Midbrain (tissue), 1 donor: ENCODE measurements at places on chromosomes 2 and 18.

GRCh38 chr2:191479680-191480023 is 198.3 kb upstream of the NABP1 start:
- no peak for DNase-seq

DNA sequence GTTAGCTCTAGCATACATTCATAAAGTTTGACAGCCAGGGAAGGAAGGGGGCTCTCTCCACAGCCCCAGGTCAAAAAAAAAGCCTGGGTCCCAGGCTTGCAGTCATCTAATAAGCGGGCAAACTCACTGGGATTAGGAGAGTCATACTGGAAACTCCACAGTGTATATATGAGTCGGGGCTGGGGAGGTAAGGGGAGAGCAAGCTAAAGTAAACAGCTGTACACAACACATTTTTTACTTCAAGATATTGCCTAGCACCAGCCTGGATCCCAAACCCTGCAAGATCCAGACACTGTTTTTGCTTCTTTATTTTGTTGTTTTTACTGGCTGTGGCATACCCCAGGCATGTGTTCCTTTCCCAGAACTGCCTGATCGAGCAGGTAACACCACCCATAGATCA is 291.3 kb upstream of the TANK start:
- DNase-seq = no peak

DNA sequence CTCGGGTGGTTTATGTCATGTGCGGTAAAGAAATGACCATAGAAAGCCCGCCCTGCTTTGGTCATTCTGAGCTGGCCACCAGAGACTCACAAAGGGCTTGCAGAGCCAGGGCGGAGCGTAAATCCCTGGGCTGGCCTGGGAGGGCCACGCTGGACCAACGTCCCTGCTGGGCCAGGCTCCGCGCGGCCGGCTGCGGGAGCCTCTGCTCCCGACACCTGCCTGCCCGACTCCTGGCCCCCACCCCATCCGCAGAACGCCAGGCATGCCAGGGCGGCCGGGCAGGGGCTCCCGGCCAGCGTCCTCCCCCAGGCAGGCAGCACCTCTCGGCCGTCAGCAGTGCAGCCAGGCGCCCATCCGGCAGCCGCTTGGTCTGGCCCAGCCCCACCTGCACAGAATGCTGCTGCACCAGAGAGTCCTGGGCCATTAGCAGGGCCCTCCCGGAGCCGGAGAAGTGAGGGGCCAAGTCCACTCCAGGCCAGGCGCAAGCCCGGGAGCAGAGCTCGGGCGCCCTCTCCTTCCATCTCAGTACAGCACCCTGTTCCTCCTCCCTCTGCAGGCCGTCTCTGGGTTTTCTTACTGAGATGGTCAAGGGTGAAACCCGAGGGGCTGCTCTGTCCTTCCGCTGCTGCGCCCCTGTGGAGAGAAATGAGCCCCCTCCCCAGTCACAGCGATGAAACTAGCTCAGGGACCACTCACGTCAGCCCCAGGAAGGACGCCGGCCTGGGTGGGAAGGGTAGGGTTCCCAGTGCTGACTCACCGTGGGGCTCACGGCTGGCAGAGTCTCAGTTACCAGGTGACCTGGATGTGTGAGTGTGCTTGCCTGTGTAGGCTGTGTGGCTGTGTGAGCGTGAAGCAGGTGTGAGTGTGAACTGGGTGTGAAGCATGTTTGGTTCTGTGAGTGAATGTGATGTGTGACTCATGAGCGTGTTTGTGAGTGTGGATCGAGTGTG is 83.3 kb downstream of the PTGR3 start:
- no peak for DNase-seq

- DNase-seq = no peak
These were observed 277.7 kb upstream of the PXDN start for GRCh38 chr2:2021995-2022394.

- peak; percentile 63 for DNase-seq
These were observed 310.1 kb downstream of the EXOC6B start for GRCh38 chr2:72515696-72516095.

DNA sequence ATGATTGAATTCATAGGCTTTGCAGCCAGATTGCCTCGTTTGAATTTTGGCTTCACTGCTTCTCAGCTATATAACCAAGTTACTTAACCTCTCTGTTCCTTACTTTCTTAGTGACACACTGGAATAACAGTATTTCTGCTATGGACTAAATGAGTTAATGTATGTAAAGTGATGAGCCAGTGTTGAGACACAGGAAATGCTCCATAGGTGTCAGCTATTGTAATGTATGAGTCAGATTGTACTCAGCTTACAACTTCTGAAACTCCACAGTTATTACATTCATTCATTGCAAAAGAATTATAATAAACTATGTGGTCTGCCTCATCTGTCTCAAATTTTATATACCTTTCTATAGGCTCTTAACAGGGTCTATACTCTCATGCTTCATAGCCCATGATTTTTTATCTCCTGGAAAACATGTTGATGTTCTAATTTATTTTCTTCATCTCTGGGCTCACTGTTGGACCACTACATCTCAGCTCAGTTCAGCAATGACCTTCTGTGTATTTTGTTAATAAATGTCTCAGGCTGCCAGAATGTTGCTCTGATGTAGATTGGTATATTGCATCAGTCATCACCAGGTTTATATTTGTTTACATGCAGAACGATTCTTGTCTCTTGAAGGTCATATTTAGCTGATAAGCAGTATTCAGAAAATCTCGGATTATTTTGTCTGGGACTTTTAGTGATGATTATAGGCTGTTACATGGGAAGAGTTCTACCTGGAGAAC is 76.2 kb downstream of the MAP3K20 start:
- no peak for DNase-seq

DNA sequence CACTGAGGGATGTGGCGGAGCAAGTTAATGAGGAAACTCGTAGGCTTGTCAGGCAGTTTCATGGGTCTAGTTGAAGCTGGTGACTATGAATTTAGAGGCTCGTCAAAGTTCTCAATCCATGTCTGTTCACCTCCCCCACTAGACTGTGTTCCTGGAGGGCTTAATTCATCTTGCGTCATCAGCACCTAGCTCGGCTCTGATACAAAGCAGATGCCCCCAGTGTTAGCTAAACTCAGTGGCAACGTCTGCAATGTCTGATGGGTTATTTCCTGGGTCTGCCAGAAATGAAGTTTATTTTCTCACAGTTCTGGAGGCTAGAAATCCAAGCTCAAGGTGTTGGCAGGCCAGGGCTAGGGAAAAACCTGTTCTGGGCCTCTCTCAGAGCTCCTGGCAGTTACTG is 140.6 kb downstream of the PID1 start:
- DNase-seq = no peak

DNA sequence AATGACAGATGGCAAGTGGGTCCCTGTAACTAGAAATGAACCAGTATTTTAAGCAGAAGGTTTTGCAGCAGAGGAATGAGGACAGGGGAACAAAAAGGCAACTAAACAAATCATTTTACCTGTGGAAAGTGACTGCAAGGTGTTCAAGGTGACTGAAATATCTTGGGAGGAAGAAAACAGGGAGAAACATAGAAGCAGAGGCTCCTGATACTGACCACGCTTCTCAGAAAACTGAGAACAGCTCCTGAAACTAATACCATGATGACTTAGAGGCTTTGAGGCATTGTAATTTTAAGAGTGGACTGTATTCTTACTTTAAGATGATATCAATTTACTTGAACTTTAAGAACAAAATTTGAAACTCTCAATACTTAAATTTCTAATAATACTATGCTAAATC is at the start of gene DYTN:
TSS of gene DYTN (minus strand) at position 101 of the 400 bp plus-strand sequence. CDS start 117 bp downstream, outside the sequence.
- DNase-seq = no peak

- DNase-seq = no peak
These were observed 111.4 kb upstream of the PGAP1 start for GRCh38 chr2:197037863-197038398.

GRCh38 chr2:62570861-62571698 is 65.1 kb upstream of the TMEM17 start:
- DNase-seq = no peak

GRCh38 chr2:145194673-145195072 is 674.8 kb upstream of the ZEB2 start:
- no peak for DNase-seq

- no peak for DNase-seq
These were observed 54.8 kb downstream of the HS6ST1 start for GRCh38 chr2:128263902-128264331.

GRCh38 chr2:10716581-10716980 is 4.8 kb upstream of the ATP6V1C2 start:
- DNase-seq = no peak

- DNase-seq = no peak
These were observed 26.7 kb downstream of the COLEC12 start for GRCh38 chr18:473802-474201.

- DNase-seq = no peak
These were observed 62.9 kb upstream of the EHBP1 start for GRCh38 chr2:62642429-62643099.

DNA sequence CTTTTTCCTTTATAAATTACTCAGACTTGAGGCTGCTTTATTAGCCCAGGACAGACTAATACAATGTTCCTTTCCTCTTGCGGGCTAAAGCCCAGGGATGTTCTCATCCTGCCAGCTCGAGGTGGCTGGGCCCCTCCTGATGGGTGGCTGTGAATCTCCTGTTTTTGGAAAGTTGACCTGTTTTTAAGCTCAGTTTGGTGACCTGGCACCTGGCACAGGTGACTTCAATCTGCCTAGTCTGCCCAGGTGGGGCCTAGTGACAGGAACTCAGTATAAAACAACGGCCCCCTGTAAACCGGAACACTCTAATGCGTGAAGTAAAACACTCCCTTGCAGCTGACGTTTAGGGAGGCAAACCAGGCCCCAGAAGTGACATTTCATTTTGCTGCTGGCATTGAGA is 92.7 kb upstream of the SNTG2 start:
- DNase-seq = no peak

GRCh38 chr2:224198436-224198835 is 159.3 kb upstream of the SERPINE2 start:
- no peak for DNase-seq

DNA sequence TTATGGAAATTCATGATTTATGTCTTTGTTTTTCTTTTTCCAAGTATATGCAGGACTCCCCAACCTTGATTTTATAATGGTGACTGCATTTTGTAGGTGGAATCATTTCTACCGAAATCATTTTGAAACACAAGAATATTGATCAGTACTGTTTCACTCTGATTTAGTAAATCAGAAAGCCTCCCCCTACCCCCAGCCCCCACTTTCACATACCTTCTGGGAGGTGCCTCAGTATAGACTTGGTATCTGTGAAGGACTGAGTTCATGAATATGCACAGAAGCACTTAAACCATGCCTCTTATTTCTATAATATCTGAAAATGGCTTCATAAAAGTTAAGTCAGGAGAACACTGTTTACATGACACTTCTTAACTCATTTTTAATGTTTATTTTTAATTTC is 147.7 kb downstream of the AGPS start:
- DNase-seq = no peak

DNA sequence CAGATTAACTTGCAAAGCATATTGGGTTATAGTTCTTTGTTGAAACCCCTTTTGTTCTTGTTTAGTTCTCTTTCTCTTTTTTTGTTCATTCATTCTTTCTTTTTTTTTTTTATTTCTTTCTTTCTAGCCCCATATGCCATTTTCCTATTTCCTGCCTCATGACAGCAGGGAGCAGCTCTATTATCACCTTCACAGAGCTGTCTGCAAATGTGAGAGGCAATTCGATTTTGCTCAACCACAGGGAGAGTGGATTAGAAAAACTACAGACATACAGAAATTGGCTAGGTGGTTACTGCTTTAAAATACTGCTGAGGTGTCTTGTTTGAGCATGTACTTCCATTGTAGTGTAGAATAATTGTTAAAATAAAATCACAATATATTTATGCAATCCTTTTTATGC is 44.2 kb upstream of the TBR1 start:
- DNase-seq = no peak

DNA sequence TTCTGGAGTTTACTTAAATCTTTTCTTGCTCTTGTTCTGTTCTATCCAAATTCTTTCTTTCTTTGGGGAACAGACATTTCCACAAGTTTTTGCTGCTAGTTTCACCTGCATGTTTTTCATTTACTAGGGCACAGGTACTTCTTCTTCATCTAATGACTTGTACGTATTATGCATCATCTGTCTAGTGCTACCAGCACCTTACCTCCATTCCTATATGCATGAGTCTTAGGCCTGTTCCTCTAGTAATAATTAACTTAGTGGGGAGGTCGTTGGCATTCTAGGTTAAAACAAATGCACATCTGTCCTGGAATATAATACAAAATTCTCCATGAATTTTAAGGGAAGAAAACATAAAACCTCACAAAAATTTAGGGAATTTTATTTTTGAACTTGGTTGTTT is 164.5 kb upstream of the STON1 start:
- DNase-seq = no peak

GRCh38 chr18:78106946-78107345 is 857.3 kb downstream of the GALR1 start:
- DNase-seq = no peak
